ENCODE measurements at places on chromosomes 13 and 19. TPM values are rescaled to one million over a fixed set of nuclear protein-coding genes. Genes with fewer than 3 reads are reported as not detected.

DNA sequence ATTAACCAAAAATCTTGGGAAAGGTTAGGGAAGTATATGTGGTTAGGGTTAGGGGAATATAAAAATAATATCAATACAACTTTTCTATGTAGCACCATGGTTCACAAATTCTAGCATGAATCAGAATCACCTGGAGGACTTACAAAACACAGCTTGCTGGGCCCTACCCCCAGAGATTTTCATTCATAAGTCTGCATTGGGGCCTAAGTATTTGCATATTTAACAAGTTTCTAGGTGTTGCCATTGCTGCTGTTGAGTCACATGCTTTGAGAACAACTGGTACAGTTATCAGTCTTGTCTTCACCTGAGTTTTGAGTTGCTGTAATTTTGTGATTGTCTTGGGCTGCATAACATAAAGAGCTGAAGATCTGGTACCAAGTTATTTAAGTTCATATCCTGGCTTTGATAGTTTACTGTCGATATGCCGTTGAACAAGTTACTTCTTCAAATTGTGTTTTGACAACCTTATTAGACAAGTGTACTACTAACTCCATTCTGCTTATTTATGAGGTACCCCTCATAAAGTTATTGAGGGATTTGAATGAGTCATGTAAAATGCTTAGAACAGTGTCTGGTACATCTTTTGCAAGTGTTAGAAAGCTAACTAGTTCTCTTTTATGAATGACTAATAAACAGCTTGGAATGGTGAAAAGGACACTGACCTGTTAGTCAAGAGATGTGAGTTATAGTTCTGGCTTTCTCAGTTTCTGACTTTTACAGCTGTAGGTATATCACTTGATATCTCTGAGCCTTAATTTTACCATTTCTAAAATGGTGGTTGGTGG, 132.9 kb downstream of the PAN3 start:
- DNase-seq = no peak

GRCh38 chr19:17762505-17763229, 11.4 kb downstream of the FCHO1 start:
- no peak for DNase-seq

DNA sequence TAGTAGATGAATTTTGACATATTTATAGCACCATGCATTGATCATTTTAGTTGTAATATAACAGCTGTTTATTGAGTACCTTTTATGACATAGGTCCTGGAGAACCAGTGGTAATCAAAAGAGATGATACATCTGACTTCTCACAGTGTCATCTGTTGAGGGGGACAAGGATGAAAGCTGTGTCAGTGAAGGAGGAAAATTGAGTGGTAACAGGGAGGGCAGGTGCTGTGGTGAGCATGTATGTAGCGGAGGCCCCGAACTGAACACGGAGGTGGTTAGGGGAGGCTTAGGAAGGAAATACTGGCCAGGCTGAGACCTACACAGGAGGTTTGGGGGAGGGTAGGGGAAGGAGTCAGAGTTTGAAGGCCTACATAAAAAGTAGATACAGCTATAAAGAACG, 199.7 kb downstream of the GGACT start:
- no peak for DNase-seq

DNA sequence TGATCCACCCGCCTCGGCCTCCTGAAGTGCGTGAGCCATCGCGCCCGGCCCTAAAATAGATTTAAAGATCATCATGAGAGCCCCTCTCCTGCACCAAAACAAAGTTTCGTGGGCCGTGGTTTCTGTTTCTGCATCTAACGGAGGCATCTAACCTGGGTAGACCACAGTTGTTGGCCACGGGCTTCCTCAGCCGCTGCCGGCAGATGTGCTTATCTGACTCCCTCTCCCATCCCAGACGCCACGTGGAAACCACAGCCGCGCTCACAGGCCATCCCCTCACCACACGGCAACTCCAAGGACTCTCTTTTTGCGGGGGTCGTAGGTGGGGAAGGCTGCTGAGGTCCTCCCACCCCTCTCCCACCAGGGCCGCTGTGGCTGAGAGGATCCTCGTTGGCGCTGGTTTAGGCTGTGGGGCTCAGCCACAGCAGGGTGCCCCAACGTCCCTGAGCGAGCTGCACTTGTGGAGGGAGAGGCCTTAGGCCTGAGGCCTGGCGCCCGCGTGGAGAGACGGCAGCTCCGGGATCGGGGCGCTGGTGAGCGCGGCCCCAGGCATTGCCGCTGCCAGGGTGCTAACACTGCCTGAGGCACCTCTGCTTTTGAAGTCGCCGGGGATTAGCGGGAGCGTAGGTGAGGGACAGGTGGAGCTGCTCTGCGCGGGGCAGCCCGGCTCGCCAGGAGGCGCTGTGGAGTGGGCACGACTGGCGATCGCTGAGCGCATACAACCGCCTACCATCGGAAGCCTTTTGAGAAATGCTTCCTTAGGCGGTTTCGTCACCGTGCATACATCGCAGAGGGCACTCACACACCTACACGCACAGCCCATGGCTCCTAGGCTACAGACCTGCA, 8.9 kb downstream of the ZSCAN1 start:
- no peak for DNase-seq

DNA sequence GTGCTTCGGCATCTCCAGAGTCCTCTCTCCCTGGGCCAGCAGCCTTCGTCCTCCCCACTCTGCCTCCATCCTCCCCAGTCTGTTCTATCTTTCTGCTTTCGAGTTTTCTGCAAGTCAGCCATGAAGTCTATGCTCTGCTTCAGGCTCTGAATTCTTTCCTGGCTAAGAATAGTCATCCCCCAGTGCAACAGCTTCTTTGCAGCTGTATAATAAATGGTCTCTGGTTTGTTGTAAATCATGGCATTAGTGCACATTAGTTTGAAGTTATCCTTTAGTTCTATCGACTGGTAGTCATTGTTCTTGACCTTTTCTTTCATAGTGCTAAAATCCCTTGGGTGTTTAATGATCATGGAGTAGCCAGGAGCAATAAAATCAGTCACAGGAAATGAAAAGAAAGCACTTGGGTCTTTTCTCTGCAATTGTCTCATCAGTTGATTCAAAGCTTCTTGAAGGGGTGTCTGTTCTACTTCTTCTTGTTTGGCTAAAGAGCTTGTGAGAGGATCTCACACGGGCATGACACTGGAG, 46.2 kb upstream of the SOX21 start:
- DNase-seq = no peak

DNA sequence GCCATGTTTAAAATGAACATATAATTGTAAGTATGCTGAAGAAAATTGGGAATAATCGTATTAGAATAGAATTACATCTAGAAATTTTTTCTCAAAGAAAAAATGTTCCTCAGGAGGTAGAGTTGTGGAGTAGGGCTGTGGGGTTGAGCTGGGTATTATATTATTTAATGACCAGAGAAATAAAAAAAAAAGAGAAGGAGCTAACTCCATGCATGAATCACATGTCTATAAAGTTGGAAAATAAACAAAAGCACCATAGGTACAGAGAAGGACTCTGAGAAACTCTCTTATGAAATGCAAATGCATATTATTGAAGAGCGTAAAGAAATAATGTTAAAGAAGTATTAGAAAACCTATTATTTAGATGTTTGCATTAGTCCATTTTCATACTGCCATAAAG, 405.5 kb downstream of the EFNB2 start:
- DNase-seq = no peak

DNA sequence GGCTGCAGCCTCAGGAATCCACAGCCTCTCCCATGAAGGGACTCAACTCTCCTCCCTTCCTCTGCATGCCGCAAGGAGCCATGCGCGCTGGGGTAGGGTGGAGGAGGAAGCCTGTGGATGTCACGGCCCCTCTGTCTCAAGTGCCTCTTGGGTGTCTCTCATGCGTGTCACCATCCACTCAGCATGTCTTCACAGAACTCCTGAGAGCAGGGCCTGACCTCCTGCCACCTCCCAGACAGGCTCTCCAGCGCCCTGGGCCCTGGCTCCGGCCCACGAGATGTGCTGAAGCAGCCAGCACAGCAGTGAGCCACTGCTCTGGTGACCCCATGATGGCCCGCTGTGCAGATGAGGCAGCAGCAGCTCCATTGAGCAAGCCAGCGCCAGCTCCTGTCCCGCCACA, 25.9 kb upstream of the SPACA7 start:
- no peak for DNase-seq

- peak; percentile 55 for DNase-seq
Observed at GRCh38 chr19:44689290-44690130, 9.4 kb upstream of the CEACAM16 start.

- no peak for DNase-seq
Observed at GRCh38 chr19:42081584-42082203, 5.7 kb downstream of the ZNF574 start.

DNA sequence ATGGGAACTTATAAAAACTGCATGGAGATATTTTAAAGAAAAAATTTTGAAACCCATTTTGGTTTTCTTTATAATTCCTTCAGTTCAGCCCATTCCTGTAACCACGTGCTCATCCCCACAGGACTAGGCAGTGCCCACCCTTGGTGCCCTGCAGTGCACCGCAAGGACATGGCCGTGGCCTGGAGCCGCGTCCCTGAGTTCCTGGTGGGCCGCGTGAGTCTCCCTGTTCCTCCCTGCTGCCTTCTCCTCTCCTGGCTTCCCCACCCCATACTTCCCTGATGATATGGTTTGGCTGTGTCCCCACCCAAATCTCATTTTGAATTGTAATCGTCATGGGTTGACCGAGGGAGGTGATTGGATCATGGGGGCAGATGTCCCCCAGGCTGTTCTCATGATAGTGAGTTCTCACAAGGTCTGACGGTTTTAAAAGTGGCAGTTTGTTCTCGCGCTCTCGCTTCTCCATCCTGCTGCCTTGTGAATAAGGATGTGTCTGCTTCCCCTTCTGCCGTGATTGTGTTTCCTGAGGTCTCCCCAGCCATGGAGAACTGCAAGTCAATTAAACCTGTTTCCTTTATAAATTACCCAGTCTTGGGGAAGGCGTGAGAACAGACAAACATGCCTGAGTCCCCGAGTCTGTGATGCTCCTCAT, 31.6 kb upstream of the TFDP1 start:
- DNase-seq = no peak

DNA sequence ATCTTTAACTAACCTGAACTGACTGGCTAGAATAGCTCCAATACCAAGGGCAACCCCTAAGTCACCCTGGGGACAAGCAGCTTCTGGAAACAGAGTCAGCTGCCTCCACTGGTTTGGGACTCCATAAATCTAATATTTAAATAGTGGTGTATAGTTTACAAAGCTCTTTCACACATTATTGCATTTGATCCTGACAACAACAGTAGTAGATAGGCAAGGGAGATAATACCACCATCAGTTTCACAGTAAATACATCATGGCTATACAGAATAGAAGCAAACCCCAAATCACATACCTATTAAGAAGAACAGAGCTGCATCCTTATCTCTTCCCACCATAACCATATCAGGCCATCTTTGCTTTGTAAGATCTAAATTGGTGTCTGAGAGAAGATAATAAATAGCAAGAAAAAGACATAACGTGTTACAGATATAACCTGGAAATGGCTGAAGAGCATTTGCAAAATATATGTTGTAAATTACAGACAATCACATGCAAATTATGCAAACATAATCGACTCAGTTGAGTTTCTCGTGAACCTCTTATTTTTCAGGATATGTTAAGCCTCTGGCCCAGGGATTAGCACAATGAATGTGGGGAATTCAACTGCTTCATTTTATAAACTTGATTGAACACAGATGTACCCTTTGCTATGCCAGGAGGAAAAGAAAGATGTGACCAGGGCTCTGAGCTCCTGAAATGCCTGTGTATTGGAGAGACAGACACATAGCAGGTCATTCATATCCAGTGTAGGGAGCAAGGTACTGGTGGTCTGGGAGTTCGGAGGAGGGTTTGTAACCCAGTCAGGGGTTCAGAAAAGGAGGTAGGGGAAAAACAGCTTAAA, 142.5 kb downstream of the SLC7A1 start:
- DNase-seq = no peak

- DNase-seq = no peak
Observed at GRCh38 chr19:13007292-13008045, 12.2 kb downstream of the NFIX start.

GRCh38 chr13:22298530-22298929, 627.7 kb downstream of the FGF9 start:
- DNase-seq = no peak

DNA sequence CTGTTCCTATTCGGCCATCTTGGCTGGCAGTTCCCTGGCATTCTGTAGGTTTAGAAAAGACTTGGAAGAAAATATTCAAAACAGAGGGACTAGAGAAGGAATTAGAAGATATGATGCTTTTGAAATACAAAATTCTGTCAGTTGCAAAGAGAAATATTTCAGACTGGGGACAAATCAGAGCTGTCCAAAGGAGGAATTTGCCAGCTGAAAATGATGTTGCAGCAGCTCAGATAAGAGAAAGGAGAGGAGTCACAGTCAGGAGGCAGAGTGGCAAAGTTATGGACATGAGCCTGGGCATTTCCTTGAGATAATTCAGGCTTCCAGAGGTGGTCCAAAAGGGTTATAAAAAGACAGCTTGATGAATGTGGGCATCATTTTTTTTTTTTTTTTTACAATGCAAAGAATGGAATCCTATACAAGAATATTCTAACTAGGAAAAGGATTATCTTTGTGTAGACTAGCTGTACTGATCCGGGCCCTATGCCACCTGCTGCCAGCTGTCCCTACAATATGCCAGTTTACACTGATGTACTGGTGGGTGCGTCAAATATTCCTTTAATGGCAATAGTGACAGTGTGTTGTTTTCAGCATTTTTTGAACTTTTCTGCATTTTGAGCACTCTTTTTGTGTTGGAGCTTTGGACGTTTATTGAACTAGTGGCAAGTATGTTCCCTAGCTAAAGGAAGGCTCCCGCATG, 31.8 kb upstream of the CBY2 start:
- DNase-seq = no peak

- DNase-seq = no peak
Observed at GRCh38 chr13:73767747-73768315, 366.4 kb downstream of the KLF12 start.

DNA sequence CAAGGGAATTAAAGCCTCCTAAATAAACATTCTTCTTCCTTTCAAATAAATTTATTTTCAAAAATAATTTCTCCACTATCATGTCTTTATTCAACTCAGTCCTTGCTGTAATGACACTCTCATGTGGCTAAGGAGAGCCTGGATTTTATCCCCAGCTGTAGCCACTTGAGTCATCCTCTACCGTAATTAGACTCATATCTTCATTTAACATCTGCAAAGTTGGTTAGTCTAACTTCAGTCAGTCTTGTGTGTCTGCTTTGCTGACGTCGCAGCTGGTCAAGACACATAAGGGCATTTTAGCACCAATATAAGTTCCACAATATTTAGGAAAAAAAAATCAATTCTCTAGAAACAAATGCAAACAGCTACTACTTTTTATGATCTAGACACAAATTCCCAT, 776.4 kb upstream of the ATXN8OS start:
- no peak for DNase-seq

- DNase-seq = no peak
Observed at GRCh38 chr19:56712611-56713276, 41.2 kb upstream of the ZNF835 start.

- DNase-seq = no peak
Observed at GRCh38 chr19:41206456-41206855, 12.6 kb upstream of the AXL start.

SEMA6B gene
- 0.20 TPM for total RNA-seq

MBD3L2 gene
- not detected for total RNA-seq

IZUMO4 gene
- 19.8 TPM for total RNA-seq

KANK3 gene
- total RNA-seq = 2.9 TPM

APOC1 gene
- not detected for total RNA-seq

MEDAG gene
- total RNA-seq = not detected

TRIM28 gene
- total RNA-seq = 525 TPM

FGF21 gene
- not detected for total RNA-seq
